ENCODE measurements at places on chromosomes 5 and 9.

DNA sequence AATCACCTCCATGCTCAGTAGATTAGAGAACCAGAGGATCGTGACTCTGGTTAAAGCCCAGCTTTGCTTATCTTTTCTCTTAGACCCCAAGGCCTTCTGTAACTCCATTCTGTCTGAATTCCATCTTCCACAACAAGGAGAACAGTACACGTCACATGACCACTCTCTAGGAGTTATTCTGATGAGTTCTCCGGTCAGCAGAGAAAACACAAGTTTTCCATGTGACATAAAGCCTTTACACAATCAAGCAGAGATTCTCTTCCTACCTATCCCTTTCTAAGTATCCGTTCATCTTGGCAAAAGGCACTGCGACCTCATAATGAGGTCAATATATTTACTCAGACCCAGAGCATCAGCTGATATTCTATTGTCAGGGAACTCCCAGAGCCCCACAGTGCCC lies 112.3 kb downstream of the TRPM6 start:
- DNase-seq: no peak

GRCh38 chr9:10764481-10764880 lies 151.7 kb upstream of the PTPRD start:
- DNase-seq: no peak

GRCh38 chr5:173454736-173455598 lies 126.8 kb upstream of the STC2 start:
- DNase-seq: no peak

GRCh38 chr5:170186156-170186555 lies 46.6 kb upstream of the C5orf58 start:
- no peak for DNase-seq

- no peak for DNase-seq
Measured at GRCh38 chr5:157108976-157109375, at the start of gene HAVCR2. HAVCR2 (minus strand) TSS chr5:157109044; CDS start chr5:157108983, 61 bp downstream.

- no peak for DNase-seq
Measured at GRCh38 chr5:79746642-79747569, 57.3 kb downstream of the CMYA5 start.

- DNase-seq: no peak
Measured at GRCh38 chr9:109031241-109031640, 17.9 kb upstream of the CTNNAL1 start.

DNA sequence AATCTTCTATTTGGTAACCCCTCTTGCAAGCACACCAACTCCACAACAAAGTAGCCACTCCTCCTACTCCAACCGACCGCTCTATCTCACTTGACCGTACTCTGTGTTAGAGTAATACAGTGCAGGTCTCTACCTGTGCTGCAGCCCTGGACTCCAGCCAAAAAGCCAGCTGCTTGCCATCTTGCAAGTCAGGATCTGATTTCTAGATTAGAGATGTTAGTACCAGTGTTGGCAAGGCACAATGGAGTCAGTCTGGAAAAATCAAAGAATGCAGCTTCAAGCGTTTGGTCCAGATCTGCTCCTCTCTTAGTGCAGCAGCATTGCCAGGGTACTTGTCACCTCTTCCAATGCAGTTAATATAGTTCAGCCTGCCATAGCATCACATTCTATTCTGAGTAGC lies 477.6 kb downstream of the ZSWIM6 start:
- DNase-seq: no peak

DNA sequence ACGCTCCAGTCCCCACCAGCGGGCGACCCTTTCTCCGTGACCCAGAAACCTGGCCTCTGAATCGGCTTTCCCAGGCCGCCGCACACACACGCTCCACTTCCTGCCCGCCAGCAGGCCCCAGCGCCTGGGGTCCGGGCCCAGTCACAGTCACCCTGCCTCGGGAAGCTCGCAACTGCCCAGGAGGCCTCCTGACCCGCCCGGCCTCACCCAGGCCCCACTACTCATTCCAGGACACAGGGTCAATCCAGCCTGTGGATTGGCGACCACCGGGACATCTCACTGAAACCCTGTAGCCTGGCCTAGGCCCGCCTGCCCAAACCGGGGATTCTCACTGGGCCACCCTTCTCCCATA lies 2.7 kb upstream of the IRX4 start:
- no peak for DNase-seq

GRCh38 chr5:777756-778161 lies 6.8 kb downstream of the ZDHHC11B start:
- peak; percentile 21 for DNase-seq

DNA sequence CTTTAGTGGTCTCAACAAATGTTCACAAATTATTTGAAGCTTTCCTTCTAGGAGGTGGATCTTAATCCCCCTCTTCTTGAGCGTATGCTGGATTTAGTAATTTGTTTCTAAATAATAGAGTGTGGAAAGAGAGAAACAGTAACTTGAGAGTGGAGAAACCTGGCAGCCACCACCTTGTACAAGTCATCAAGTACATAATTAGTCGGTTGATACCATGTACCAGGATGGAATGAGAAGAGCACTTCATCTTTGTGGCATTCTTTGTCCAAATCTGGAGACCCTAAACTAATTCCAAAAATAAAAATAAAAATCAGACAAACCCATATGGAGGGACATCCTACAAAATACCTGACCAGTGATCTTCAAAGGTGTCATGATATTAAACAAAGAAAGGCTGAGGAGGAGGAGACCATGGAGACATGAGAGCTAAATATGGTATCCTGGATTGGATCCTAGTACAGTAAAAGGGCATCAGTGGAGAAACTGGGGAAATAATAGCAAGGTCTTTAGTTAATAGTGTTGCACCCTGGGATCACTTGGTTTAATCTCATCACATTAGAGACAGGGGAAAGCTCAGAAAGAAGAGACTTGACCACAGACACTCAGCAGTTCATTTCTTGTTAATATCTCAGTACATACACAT lies 147.9 kb downstream of the ASTN2 start:
- DNase-seq: no peak

DNA sequence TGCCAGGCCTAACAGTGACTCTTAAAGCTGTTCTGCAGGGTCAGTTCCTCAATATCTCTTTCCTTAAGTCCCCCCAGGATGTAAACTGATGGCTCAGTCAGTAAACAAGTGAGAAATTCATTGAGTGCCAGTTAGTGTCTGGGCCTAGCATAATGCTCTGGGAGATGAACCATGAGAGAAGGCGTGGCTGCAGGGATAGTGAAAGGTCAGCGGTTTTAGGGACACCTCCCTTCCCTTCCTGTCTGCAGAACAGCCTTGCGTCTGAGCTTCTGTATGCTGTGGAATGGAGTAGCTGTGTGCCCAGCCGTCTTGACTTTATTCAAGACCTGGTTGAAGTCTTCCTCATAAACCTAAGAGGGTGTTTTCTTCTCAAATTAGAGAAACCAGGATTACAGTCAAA lies 46.7 kb upstream of the DMRT3 start:
- DNase-seq: no peak

GRCh38 chr5:95861864-95862561 lies 39.5 kb upstream of the GLRX start:
- DNase-seq: no peak

DNA sequence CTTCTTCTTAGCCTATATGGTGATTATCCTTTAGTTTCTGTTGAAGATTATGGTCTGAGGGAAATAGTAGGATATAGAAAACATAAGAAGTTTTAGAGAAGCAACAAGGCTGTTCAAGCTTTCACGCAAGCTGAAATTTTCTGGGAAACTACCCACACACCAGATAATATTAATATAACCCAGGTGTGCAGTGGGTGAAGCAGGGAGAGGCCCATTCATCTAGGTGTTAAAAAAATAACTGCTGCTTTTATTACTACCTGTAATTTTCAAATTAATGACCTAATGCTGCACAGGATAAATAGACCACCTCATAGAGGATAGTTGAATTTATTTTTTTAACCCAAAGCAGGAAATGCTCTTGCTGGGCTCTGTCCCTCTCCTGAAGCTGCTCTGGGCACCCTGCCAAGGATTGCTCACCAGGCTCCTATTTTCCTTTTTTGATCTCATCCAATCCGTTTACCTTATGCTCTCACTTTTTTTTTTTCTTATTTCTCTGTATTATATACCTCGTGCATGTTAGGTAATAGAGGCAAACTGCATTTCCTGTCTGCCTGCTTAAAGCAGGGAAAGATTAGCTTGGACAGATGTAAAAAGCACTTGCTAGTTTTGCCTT lies 124.3 kb upstream of the SLC12A2 start:
- DNase-seq: no peak

All from H9 (cell line).